M059J (cell line): ENCODE measurements at places on chromosomes 1 and 21. TPM values are rescaled to one million over a fixed set of nuclear protein-coding genes. Genes with fewer than 3 reads are reported as not detected.

DNA sequence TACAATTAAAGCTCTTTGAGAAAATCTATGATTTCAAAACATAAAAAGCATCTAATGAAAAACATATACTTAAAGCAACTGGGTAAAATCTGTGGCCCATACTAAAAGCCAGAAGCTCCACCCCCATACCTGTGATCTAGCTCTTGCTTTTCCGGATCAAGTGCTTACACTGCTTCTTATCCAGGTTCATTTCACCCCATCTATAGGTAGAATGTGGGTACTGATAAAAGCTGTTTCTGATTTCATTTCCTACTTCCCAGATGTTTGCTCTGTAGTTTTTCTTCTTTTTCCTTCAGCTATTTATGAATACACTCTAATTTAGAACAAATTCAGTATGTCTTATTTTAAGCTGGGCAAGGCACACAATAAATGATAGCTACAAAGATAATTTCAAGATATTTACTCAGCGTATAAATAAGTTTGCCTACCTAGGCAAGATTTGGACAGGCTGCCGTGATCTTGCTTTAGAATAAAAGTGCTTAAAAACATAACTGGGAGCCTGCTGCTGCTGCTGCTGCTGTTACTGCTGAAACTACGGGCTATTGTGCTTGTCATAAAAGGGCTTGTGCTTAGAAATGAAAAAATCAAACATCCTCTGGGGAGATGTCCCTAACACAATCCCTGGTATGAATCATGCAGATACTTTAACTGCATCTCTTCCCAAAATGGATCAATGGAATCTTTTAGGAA, 2.1 kb downstream of the SIPA1L2 start:
- peak; percentile 72 for DNase-seq

- no peak for DNase-seq
Measured at GRCh38 chr1:239268007-239268406, 118.4 kb upstream of the CHRM3 start.

DNA sequence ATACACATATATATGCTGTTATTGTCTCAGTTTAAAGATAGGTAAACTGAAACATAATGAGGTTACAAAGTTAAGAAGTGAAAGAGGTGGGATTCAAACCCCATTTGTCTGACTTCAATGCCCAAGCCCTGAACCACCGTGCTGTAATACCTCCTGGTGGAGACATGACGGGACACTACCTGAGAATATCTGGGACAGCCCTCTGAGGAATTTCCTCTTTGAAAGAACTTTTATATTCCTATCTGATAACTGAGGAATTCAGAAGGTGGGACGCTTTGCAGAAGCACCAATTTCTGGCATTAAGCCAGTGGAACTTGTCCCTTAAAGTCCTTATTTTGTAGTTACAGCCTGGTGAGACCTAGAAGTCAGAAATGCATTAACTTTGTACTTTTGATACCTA, 32.1 kb upstream of the FASLG start:
- no peak for DNase-seq

NRDC gene
- 58.4 and 82.9 TPM in 2 replicates for total RNA-seq

- peak; percentile 58 for DNase-seq
Measured at GRCh38 chr1:31444725-31445448, 31.9 kb downstream of the SERINC2 start.

ADAMTS4 gene
- total RNA-seq: 0.39 and 0.67 TPM in 2 replicates

- no peak for DNase-seq
Measured at GRCh38 chr1:23062271-23062670, 43.0 kb downstream of the KDM1A start.
